ENCODE measurements at places on chromosomes 1 and 21.

DNA sequence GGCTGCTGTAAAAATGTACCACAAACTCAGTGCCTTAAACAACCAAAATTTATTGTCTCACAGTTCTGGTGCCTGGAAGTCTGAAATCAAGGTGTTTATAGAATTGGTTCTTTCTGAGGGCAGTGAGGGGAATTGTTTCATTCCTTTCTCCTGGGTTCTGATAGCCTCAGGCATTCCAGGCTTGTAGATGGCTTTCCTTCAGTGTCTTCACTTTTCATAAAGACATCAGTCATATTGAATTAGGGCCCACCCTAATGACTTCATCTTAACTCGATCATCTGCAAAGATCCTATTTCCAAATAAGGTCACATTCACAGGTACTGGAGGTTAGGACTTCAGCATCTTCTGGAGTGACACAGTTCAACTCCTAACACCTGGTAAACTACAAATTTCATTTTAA lies 15.0 kb downstream of the CDKN2C start:
- DNase-seq: no peak

- peak; percentile 12 for DNase-seq
Observed at GRCh38 chr21:17976691-17977090, 157.5 kb upstream of the C21orf91 start.

- DNase-seq: no peak
Observed at GRCh38 chr1:220124542-220124941, 30.6 kb downstream of the IARS2 start.

- DNase-seq: no peak
Observed at GRCh38 chr1:201711811-201712210, 117.1 kb upstream of the IPO9 start.

- no peak for DNase-seq
Observed at GRCh38 chr1:198711837-198712236, 73.0 kb downstream of the PTPRC start.

DNA sequence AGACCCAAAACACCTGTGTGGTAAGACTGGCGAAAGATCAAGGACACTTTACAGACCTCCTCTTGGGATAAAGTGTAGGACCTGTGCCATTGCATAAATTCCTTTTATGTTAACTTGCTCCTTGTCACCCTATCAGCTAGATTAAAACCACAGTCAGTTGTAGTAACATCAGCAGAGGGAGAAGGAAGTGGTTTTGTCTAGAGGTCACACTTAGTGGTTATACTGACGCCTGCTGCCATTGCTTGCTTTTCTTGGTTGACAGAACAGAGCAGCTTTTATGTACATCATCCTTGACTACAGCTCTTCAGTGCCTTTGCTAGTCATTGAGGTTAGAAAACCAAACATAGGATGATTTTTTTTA lies 101.4 kb downstream of the PBX1 start:
- DNase-seq: no peak

- DNase-seq: no peak
Observed at GRCh38 chr1:245475126-245475525, 320.3 kb downstream of the KIF26B start.

DNA sequence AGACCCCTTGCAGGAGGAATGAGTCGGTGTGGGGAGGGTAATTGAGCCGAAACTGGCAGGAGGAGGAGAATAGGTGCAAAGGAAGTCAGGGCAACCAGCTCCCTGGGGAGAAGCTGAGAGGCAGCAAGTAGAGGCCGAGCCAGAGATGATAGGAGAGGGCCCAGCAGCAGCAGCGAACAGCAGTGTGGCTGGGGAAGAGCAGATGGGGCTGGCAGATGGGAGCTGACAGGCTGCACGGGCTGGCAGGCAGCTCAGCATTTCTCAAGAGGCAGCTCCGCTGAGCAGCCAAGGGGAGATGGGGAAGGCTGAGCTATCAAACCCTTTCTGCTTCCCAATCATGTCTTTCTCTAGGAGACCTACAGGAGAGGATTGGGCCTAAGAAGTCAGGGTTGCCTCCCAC lies 158.2 kb downstream of the TRIM33 start:
- DNase-seq: no peak
